Lung (tissue), 17 donors: ENCODE measurements at places on chromosomes 5 and 9. TPM values are rescaled to one million over a fixed set of nuclear protein-coding genes. Genes with fewer than 3 reads are reported as not detected.

GRCh38 chr9:110626101-110626829 lies 42.3 kb upstream of the MUSK start:
- DNase-seq, result no peak

- no peak for DNase-seq
These were observed 6.8 kb downstream of the TSSK1B start for GRCh38 chr5:113427871-113428574.

- DNase-seq, result peak; percentile 82
These were observed 300 bp upstream of the SVEP1 start for GRCh38 chr9:110579862-110580219.

- no peak for DNase-seq
These were observed 7.8 kb upstream of the PURA start for GRCh38 chr5:140106101-140106500.

GRCh38 chr5:150305557-150305956 lies 2.9 kb upstream of the ARSI start:
- no peak for DNase-seq

- no peak for DNase-seq
These were observed 116.5 kb upstream of the FBXL7 start for GRCh38 chr5:15383469-15383868.

DNA sequence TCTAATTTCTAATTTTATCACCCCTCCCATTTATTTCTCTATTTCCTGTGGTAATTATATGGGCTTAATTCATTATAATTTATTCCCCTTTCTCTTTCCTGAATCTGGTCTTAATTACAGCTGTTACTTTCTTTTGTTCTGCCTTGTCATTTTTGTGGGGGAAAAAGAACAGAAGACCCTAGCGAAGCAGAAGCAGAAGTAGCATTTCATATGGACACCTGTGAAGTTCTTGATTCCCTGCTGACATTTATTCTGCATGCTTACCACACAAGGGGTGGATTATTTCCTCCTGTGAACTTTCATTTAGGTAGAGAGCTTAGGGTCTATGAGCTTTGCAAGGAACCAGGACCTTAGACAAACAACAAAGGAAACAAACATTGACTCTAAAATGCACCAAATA lies 33.3 kb downstream of the GAPT start:
- DNase-seq, result no peak

Gene FGF10
- 7.8 TPM for total RNA-seq
